Urothelium cell line (cell line): ENCODE measurements at places on chromosomes 5 and 9.
A peak's percentile ranks its signal among the peaks of the same experiment; 100 is the strongest.

GRCh38 chr9:121557581-121558447 is 58.2 kb upstream of the GGTA1 start:
- peak; percentile 84 for DNase-seq

DNA sequence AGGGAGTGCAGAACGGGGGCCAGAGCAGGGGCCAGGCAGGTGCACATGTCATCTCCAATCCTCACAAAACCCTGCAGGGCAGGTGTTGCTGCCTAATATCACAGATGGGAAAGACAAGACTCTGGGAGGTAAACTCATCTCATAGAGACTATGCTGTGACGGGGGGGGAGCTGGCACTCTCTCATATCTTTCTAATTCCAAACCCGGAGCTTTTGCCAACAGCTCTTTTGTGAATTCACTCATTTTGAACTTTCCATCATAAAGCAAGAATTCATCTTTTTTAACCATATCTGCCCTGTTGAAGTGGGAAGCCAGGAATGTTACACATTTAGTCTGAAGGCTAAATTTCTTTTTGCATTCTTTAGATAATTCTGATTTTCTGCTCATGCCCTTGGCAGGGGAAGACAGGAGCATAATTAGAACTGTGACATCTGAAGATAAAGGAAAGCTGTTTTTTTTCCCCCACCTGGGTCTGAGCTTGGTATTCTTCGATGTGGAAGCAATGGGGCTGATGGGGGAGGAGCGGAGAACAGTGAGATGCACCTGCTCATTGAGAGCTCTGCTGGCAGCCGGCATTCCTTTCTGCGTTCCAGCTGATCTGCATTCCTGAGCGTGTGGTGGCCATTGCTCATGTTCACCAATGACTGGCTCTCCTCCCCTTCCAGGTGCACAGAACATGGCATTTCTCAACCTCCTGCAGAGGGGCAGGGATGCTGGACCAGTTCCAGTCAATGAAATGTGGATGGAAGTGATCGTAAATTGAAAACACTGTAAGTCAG is 159.2 kb downstream of the NSG2 start:
- peak; percentile 75 for DNase-seq

GRCh38 chr9:89718651-89719050 is 113.8 kb downstream of the GADD45G start:
- DNase-seq = no peak

DNA sequence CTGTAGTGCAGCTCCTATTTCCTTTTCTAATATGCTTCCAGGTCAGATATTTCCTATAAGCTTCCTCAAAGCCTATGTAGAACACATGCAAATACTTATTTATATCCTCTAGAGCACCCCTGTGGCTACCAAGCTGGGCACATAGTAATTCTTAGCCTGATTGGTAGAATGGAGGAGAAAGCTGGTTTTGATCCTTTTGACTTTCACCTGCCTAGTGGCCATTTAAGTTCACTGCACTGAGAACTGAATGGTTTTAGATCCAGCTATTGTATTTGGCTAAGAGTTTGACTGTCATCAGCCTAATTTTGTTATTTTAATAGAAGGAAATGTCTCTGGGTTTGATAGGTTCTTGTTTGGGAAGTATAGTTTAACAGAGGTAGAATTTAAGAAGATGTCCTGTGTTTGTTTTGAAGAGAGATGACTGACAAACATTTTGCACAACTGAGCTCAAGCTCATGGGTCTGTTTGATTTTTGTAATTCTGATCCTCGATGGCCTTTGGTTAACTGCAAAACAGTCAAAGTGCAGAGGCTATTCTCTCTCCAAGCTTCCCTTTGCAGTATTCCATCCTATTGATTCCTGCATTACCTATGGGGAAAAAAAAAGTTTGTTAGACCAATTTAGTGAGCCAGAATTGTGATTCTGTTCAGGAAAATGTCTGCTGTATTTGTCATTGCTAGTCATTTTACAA is 85.4 kb downstream of the KCNN2 start:
- DNase-seq = peak; percentile 14

DNA sequence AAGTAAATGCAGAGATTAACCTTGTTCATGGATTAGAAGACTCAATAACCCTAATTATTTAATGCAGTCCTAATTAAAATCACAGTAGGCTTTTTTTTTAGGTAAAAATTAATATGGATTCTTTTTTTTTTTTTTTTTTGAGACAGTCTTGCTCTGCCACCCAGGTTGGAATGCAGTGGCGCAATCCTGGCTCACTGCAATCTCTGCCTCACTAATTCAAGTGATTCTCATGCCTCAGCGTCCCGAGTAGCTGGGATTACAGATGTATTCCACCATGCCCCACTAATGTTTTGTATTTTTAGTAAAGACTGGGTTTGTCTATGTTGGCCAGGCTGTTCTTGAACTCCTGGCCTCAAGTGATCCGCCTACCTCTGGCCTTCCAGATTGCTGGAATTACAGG is 40.6 kb downstream of the DENND4C start:
- DNase-seq = no peak

DNA sequence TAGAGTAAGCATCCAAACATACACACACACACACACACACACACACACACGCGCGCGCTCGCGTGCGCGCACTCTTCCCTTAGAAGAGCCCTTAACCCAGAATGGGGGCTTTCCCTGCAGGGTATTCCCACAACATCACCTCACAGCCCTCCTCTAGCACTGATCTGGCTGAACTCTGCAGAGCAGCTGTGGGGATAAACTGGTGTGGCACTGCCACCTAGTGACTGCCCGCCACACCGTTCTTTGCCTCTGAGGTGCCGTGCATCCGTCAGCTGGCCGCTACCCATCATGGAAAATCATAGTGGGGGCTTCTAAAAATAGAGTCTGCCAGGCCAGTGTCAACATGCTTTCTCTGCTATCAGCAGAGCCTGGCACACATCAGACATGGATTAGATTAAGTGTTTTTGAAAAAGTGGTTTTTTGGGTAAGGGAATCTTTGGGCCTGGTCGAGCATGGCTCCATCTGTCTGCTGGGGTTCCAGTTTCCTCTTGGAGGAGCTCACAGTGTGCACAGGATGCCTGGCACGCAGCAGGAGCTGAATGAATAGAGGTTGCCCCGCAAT is 88.1 kb downstream of the KCNN2 start:
- peak; percentile 75 for DNase-seq

DNA sequence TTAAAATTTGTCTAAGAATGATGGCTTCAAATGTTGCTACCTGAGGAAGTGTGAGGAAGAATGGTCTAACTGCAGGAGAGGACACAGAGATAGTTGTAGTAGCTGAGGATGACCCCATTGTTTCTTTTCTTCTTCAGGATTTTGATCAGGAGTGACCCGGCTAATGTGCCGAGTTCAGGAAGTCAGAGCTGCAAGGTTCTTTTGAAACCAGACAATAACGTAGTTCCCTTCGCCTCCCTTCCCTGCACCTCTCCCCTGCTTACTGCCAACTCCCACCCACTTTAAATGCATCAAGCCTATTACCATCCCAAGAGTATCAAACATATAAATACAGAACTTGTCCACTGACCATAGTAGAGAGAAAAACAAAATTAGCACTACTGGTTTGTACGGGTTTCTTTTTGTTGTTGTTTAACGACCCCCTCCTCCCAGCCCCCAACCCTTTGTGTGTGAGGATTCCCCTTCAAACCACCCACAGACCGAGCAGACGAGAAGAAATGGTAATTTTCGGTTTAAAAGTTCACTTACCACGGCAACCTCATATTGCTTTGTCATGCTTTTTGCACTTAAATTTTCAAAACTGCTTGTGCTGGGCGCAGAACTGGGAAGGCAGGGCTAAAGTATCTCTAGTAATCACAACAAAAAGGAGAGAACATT is 23.5 kb upstream of the ELAVL2 start:
- DNase-seq = no peak

- DNase-seq = no peak
Observed at GRCh38 chr9:121038362-121038761, 11.7 kb downstream of the C5 start.

GRCh38 chr9:38278931-38279679 is 113.4 kb upstream of the ALDH1B1 start:
- DNase-seq = no peak

DNA sequence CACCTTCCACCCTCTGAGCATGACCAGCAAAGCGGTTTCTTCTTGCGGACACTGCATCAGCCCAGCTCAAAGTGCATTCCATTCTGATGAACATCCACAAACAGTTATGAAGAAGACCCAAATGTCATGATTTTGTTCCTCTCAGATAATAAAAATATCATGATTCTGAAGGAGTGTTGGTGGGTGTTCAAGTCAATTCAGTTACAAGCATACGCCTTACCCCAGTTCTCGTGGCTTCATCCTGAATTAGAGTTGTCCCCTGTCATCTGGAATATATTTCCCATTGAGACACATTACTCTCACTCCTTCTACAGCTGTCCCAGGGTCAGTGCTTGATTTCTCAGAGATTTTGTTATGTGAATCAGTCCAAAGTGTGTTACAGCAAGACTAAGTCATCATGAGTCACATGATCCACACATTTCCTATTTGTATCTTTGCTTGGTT is 325.4 kb downstream of the RFX3 start:
- no peak for DNase-seq

DNA sequence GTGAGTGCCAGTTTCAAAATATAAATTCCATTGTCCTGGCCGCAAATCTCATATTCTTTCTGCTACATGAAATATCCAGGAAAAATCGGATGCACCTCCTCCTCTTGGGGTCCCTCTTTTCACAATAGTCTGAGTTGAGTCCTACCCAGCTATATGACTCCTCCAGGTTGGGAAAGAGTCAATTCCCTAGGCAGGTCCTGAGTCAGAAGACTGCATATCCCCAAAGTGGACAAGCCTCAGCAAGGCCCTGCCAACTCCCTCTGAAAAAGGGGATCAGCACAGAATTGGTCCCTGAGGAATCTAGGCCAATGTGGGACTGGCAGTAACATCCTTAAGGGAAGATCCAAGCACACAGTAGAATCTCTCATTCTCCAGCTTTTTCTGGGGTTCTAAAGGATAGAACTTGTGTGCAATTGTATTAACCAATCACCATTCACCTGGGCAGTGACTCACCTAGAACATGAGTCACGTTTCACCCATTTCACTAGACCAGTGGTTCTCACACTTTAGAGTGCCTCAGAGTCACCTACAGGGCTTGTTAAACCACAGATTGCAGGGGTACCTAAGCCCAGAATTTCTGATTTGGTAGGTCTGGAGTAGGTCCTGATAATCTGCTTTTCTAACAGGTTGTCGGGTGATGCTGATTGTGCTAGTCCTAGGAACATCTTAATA is 44.7 kb upstream of the TMEM215 start:
- peak; percentile 47 for DNase-seq

DNA sequence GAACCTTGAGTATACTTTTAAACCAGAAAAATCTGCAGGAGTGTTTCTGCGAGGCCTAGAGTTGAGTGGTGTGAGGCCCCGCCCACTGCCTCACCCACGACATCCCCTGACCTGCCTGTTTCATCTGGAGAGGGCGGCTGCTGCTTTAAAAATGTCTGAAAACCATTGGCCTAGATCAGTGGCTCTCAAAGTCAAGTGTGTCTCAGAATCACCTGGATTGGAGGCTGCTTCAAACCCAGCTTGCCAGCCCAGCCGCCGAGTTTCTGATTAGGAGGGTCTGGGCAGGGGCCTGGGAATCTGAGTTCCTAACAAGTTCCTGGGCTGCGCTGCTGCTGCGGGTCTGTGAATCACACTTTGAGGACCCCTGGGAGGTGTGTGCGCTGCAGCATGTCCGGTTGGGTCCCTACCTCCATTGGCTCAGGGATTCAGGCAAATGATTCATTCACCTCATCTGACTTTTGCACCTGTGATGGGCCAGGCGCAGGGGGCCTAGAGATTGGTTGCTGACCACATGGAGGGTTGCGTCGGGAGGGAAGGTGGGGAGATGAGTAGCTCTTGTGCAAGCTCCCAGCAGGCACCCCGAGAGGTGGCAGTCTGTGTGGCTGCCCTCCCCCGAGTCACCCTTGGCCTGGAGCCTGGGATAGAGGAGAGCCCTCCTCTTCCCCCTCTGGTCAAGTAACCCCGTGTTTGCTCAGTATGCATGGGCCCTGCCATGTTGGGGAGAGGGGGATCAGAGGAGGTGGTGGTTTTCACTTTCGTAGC is 27.6 kb upstream of the HMCN2 start:
- DNase-seq = no peak

DNA sequence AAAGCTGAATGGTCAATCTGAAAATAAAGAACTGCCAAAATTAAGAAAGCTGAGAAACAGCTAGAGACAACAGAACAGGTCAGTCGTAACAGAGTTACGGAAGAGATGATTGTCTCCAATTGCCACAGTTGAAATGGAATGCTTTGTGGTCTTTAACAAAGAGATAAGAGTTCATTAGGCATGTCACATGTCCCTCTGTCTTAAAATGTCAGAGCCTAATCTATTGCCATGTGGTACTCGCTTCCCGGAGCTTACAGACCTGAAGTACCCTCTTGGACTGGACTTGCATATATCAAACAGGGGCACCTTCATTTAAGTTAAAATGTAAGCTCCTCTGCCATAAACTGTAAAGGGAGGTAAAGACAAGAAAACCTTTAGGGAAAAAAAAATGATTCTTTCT is 19.7 kb downstream of the TTC39B start:
- DNase-seq = no peak

- no peak for DNase-seq
Observed at GRCh38 chr9:33175649-33176325, 8.7 kb upstream of the B4GALT1 start.

GRCh38 chr5:125228363-125229070 is 482.1 kb upstream of the ZNF608 start:
- DNase-seq = no peak

DNA sequence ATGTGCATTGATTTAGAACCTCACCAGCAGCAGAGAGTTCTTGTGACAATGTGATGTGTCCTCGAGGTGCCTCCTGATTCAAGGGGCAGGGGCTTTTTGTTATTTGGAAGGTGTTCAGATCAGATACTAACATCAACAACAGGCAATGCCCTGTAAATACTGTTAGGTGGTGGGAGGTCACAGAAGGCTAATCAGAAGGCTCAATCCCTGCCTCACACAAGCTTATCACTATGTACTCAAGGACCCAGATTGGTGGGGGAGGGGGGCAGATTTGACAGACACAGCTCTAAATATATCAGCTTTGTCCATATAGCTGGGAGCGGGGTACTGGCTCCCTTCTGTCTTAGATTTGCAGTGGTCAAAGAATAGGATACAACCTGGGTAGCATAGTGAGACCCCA is 2.6 kb downstream of the FRMPD1 start:
- no peak for DNase-seq

- peak; percentile 73 for DNase-seq
Observed at GRCh38 chr5:11069041-11069440, 308.0 kb upstream of the DAP start.

- no peak for DNase-seq
Observed at GRCh38 chr5:14443671-14444093, 137.9 kb upstream of the OTULINL start.

DNA sequence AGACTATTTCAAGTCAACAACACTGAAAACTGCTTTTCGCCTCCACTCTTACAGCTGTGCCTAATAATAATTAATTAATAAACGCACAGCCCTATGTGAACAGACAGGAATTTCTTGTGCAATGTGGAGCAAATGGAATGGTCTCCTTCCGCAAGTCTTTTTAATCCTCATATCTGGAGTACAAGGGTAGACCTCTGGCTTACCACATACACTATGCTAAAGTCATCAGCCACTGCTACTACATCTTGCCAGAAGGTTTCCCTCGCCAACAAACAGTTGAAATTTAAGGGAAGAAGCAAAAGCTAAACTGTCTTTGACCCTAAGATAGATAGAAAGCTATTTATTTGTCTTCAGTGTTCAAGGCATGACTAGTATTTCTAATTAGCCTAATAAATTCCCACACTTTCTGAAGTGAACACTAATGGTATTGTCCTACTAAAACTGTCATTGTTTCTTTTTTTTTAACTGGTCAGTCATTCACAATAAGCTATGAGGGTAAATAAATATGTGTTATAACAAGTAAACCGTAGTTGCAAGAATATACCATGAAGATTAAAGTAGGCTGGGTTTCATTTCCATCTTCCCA is 63.9 kb downstream of the GOLPH3 start:
- DNase-seq = no peak
